Immature natural killer cell (primary cell): ENCODE measurements at places on chromosomes 1 and 21.
A peak's percentile ranks its signal among the peaks of the same experiment; 100 is the strongest.

- no peak for DNase-seq
These were observed 28.3 kb downstream of the CFH start for GRCh38 chr1:196680107-196680506.

DNA sequence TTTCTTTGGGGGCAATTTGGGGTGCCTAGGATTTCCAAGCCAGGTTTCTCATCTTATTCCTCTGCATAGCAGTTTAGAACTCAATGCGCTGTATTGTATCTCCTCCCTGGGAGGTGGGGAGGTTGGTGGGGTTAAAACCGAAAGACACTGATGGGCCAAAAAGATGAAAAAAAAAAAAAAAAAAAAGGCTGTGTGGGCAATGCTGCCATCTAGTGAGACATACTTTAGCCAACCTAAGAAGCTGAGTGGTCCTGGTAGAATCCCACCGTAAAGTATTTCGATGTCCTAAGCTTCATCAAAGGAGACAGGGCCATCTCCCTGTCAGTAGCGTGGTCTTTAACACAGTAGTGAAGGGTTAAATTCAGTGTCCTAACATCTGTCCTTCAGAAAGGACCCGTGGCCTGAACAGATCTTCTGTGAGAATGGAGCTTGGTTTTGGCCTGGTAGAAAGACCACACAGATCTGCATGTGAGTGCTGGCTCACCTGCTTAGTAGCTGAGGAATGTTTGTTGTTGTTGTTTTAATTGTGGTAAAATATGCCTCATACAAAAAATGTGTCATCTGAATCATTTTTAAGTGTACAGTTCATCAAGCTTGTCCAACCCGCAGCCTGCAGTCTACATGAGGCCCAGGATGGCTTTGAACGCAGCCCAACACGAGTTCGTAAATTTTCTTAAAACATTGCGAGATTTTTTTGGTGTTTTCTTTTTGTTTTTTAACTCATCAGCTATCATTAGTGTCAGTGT, 226.2 kb downstream of the KIF26B start:
- no peak for DNase-seq

- DNase-seq: no peak
These were observed 2.4 kb upstream of the KISS1 start for GRCh38 chr1:204198348-204199340.

DNA sequence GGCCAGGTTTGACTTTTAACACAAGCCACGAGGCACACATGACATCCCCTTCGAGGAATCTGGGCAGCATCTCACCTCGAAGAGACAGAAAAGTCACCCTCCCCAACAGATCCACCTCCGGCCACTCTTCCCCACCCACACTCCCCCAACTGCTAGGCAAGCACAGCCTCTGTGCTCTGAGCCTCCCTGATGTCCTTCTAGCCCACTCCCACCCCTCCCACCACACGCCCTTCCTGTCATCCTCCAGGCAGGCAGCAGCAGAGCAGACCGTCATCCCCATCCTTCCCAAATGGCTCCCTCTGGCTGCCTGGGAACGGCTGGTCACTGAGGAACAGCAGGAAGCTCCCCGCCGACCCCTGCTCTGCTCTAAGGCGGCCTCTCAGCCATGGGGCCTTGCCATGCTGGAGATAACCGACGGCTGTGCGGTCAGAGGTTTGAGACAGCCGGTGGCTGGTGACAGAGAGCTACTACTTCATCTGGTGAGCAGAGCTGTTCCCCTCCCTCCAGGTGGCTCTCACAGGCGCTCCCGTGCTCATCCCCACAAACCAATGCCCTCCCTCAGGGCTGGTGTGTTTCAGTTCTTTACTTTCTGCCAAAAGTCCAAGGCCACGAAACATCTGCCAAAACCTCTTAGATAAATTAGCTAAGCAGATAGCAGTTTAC, 25.6 kb downstream of the NPHP4 start:
- DNase-seq: no peak

- no peak for DNase-seq
These were observed 63.6 kb downstream of the CD46 start for GRCh38 chr1:207815466-207815865.

GRCh38 chr1:180849031-180849775, 63.5 kb upstream of the KIAA1614 start:
- DNase-seq: no peak

GRCh38 chr21:30189773-30190172, 23.2 kb upstream of the CLDN17 start:
- DNase-seq: no peak

DNA sequence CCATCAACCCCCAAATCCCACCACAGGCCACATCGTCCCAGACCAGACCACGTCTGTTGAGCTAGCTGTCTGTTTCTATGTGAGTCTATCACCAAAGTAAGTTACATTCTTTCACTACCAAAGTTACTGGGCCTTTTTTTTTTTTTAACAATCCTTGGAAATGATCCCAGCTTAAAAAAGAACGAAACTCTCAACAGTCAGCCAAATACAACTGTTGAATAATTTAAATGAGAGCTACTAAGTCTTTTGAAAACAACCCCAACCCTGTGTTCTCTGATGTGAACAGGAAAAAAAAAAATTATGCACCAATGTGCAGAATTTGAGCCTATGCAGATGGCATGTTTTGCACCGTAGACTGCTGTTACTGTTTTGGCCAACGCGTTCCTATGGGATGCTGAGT, 134.0 kb upstream of the ETS2 start:
- DNase-seq: no peak

DNA sequence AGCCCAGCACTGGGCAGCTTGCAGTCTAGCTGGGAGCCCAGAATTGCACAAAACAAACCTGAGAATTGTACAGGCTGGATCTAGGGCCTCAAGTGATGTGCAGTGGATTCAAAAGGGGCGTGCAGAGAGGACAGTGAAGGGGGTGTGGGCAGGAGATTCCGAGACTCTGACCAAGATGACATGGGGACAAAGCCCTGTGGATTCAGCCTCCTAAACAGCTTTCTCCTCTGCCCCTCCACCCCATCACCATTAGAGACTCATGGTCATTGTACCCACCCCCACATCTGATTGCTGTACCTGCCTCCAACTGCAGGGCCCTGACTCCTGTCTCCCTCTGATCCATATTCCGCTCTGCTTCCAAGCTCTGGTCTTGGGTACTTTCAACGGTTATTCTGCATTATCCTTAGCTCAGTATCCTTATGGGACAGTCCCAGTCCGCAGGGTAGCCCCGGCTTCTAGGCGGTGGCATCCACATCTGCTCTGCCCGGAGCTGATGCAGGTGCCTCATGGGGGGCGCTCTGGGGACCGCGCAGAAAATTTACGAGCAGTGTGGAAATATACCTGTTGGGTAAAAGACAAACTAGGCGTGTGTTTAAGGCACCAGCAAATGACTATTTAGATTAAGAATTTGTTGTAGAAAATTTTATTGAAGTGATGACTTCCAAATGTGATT, 1.7 kb upstream of the BMP8A start:
- no peak for DNase-seq

GRCh38 chr1:52574594-52574993, 21.7 kb upstream of the TUT4 start:
- no peak for DNase-seq

GRCh38 chr1:86466986-86467385, 1.7 kb upstream of the CLCA1 start:
- no peak for DNase-seq

GRCh38 chr1:208006258-208006920, 95.5 kb upstream of the CD34 start:
- no peak for DNase-seq

DNA sequence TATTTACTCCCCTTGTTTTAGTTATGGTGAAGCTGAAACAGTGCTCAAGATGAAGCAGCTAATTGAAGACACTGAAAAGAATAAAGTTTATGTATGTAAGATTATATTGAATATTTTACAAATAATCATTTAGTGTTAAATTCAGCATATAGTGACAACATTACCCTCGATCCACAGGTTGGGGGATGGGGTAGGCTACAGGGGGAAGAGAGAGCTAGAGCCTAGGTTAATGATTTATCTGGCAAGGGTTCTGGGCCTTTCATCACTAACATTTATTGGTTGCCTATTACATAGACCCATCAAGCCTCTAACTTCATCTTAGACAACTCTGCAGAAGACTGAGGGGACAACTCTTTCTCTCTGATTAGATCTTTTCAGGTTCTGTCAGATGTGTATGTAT, 21.3 kb downstream of the ZCCHC17 start:
- no peak for DNase-seq

GRCh38 chr1:92953491-92953890, 7.8 kb downstream of the DIPK1A start:
- DNase-seq: peak; percentile 55

- no peak for DNase-seq
These were observed 78.0 kb upstream of the KCNJ6 start for GRCh38 chr21:37994211-37994610.

GRCh38 chr1:187877220-187877619, 1048.5 kb downstream of the PLA2G4A start:
- DNase-seq: no peak

GRCh38 chr1:114384922-114385321, 126.1 kb downstream of the TRIM33 start:
- DNase-seq: no peak

DNA sequence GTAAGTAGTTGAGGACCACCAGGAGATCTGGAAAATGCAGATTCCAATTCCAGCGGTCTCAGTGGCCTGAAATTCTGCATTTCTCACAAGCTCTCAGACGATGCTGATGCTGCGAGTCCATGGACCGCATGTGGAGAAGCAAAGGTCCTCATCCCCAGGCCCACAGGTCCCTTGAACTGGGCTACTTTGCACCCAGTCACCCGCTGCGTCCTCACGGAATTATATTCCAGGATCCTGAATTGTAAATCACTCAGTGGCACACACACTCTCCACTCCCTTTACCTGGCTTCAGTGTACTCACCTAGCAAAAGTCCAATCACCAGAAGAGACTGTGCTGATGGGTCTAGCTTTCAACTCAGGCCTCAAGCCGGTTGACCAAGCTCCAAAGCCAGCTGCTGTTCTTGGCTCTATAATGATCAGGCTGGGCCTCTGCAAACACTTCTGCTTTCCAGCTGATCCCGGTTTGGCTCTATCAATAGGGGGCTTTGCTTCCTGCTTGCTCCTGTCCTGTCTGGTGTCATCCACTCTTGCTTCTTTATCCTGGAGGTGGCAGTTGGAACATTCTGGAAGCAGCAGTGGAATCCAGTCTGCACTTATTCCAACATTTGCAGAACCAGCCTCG, 904 bp upstream of the RPL22 start:
- no peak for DNase-seq

- DNase-seq: no peak
These were observed 48.6 kb downstream of the GNG12 start for GRCh38 chr1:67784545-67785186.
